Fibroblast of gingiva (primary cell): ENCODE measurements at places on chromosomes 1 and 21.

DNA sequence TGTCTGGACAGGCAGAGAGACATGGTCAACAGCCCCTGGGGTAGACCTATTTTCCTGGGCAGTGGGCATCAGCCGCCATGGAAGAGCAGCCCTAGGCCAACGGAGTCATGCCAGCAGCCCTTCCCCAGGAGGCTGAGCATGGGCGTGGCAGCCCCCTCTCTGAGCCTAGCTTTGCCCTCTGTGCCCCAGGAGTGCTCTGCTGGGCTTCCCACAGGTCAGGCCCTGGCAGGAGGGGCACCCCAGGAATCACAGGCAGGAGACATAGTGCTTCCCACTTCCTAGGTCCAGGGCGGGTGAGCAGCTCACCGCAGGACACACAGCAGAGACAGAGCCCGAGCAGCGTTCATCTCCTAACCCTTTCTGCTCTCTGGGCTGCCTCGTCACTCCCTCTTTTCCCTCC lies 132.8 kb downstream of the GLIS1 start:
- no peak for DNase-seq

DNA sequence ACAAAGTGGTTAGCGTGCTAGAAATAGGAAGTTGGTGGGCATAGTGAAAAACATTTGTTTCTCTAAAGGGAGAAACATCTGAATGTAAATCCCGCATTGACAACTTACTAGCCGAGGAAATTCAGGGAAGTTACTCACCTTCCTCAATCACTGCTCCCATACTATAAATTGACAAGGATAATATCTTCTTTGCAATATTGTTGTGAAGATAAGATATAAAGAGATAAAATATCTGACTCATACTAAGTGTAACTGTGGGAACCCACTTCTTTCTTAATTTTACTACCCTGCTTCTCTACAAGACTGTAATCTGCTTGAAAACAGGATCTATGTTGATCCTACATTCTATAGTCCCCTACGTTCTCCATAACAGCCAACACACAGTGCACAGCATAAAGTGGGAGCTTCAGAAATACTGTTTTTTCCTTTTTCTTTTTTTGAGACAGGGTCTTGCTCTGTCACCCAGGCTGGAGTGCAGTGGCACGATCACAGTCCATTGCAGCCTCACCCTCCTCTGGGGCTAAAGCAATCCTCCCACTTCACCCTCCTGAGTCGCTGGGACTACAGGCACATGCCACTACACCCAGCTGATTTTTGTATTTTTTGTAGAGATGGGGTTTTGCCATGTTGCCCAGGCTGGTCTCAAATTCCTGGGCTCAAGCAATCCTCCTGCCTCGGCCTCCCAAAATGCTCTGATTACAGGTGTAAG lies 57.4 kb upstream of the C1orf21 start:
- DNase-seq, result no peak

DNA sequence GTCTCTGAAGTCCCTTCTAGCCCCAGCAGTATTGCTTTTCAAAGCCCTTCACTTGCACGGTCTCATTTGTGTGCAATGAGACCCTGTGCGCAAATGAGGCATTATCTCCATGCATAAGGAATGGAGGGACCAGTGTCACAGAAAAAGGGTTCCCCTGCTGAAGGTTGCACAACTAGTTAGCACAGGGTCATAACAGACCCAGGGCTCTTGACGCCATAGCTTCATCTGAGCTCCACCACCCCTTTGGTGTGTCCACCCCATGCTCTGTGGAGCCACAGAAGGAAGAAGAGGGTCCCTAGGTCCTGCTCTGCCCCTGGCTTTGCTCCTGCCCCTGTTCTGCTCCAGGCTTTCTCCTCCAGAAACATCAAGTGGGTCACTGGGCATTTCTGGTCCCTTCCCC lies 12.6 kb downstream of the SH2D2A start:
- DNase-seq, result no peak

GRCh38 chr1:211932231-211932932 lies 101.8 kb upstream of the LPGAT1 start:
- DNase-seq, result no peak

DNA sequence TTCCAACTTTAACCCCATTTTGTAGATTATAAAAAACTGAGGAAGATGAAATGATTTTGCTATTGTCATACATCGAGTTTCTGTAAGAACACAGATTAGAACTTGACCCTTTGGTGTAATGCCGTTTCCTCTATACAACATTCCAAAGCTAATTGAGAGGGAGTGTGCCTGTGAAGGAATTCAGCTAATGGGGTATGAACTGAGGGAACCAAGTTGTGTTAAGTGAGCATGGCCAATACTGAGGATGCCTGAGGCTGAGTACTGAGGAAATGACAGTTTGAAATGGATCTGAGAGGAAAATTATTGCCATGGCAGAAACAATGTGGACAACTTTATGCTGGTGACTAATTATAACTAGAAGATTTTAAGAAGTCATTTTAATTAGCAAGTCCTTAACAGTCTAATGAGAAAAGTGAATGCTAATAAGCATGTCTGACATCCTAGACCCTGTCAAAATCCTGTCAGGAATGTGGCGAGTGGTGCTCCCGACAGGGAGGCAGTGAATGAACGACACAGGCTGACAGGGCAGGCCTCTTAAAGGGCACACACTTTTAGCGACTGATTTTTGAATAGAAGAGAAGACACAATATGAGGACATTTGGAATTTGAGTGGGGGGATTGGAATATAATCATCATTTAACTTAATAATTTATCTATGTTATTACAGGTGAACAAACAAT lies 262.5 kb downstream of the HLX start:
- DNase-seq, result no peak

GRCh38 chr1:1889090-1889750 lies 1.7 kb downstream of the GNB1 start:
- peak; percentile 30 for DNase-seq

GRCh38 chr1:78651241-78651640 lies 1.6 kb downstream of the IFI44 start:
- DNase-seq, result peak; percentile 18

DNA sequence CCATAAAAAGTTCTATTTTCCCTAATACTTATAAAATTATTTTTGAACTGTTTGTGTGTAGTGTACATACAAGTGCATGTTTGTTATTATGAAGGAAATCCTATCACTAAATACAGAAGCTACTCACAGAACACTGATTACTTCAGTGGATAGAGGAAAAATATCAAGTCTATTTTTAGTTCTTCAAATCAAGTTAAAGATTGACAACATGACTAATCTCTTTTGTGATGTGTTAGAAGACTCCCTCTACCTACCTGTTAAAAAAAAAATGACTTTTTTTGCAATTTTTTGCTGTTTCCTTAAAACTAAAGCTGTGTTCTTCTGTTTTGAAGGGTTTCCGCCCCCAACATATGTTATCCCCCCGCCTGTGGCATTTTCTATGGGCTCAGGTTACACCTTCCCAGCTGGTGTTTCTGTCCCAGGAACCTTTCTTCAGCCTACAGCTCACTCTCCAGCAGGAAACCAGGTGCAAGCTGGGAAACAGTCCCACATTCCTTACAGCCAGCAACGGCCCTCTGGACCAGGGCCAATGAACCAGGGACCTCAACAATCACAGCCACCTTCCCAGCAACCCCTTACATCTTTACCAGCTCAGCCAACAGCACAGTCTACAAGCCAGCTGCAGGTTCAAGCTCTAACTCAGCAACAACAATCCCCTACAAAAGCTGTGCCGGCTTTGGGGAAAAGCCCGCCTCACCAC lies 45.5 kb downstream of the NCF2 start:
- DNase-seq, result no peak

GRCh38 chr1:42913426-42914091 lies 45.1 kb downstream of the SLC2A1 start:
- peak; percentile 70 for DNase-seq

DNA sequence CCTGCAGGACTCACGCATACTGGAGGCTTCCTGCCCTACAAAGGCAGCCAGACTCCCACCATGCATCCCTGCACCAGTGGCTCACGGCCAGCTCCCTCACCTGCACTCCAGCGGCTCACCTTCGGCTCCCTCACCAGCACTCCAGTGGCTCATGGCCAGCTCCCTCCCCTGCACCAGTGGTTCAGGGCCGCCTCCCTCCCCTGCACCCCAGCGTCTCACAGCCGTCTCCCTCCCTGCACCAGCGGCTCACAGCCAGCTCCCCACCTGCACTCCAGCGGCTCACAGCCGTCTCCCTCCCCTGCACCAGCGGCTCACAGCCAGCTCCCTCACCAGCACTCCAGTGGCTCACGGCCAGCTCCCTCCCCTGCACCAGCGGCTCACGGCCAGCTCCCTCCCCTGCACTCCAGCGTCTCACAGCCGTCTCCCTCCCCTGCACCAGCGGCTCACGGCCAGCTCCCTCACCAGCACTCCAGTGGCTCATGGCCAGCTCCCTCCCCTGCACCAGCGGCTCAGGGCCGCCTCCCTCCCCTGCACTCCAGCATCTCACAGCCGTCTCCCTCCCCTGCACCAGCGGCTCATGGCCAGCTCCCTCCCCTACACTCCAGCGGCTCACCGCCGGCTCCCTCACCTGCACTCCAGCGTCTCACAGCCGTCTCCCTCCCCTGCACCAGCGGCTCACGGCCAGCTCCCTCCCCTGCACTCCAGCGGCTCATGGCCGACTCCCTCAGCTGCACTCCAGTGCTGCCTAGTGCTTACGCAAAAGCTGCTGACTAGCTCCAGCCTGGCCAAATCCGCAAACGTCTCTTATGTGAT lies 324.5 kb downstream of the NPHP4 start:
- DNase-seq, result no peak

DNA sequence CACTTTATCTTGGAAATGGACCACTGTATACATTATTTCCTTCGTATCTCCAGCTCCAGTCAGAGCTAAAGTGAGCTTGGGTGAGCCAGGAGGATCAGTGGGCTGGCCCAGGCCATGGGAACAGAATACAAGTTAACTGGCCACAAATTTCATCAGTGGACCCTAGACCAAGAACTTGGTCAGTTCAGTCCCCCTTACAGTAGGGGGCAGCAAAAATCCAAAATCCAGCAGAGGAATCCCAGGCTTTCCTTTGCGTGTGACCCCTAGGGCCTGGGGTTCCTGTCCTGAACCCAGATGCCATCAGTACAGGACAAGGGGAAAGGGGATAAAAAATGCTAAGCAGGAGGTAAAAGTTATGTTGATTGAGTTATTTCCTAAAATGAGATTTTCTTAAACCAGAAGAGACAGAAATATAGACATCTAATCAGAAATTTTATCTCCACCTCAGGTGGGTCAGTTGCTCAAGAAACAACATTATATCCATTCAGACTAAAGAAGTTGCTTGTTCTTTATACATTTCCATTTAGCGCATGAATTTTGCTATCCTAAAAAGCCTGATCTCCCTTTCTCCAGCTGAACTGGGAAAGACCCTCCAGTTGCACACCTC lies 24.1 kb upstream of the LCE5A start:
- no peak for DNase-seq

- DNase-seq, result no peak
Measured at GRCh38 chr21:31997191-31997590, 124.4 kb downstream of the HUNK start.

DNA sequence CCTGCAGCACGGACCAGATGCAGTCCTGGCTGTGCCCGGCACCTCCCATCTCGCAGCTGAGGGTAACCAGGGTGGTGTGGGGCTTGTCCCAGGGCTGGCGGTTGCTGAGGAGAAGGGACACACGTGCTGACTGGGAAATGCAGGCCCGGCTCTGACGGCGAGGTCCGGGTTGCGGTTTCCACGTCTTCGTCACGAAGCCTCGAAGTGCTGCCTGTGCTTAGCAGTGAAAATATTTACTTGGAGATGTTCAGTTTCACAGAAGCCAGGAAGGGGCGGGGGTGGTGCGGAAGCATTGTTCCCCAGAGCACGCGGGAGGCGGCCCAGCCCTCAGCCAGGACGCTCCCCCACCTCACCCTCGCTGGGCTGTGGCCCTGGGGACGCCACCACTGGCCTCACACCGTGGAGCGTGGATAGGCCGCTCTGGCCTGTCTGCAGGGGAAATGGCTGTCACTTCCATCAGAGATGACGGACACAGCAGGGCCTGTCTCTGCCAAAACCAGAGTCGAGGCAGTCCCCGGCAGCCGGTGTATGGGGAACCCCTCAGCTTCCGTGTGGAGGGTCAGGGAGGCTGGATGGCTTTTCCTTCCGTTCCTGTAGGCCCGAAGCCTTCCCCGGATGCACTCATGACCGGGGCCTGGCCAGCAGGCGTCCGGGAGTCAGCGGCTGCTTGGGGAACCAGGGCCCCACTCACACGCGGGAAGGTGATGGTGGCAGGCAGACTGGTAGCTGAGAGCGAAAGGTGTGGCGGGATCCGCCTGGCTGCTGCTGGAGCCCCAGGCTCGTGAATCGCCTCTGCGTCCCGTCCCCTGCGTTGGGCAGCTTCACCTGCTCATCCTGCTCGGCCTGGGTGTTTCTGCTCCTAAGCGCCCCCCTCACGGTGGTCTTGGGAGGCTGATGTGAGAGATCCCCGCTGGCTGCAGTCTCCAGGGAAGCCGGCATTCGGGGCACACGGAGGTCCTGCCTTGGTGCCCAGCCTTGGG lies 14.7 kb upstream of the POFUT2 start:
- no peak for DNase-seq

DNA sequence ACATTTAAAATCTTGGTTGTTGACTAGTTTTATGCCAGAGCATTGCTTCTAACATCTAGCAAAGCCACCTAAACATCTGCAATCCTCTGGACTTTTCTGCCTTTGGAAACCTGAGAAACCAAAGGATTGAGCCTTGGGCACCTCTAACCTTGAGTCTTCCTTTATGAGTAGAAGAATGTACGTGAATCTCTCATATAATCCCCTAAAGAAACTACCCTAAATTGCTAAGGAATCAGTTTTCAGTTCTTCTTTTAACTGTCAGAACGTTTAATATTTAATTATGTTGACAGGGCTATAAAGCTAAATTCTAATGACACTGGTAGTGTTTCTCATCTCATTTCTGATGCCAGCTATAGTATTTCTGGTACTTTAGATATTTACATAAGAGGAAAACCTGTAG lies 997.3 kb downstream of the AMY1C start:
- no peak for DNase-seq

- no peak for DNase-seq
Measured at GRCh38 chr21:14825514-14825974, 239.3 kb downstream of the NRIP1 start.

GRCh38 chr1:39575191-39576015 lies 1.2 kb downstream of the PABPC4 start:
- peak; percentile 50 for DNase-seq

- no peak for DNase-seq
Measured at GRCh38 chr1:932776-933602, 9.3 kb downstream of the SAMD11 start.

DNA sequence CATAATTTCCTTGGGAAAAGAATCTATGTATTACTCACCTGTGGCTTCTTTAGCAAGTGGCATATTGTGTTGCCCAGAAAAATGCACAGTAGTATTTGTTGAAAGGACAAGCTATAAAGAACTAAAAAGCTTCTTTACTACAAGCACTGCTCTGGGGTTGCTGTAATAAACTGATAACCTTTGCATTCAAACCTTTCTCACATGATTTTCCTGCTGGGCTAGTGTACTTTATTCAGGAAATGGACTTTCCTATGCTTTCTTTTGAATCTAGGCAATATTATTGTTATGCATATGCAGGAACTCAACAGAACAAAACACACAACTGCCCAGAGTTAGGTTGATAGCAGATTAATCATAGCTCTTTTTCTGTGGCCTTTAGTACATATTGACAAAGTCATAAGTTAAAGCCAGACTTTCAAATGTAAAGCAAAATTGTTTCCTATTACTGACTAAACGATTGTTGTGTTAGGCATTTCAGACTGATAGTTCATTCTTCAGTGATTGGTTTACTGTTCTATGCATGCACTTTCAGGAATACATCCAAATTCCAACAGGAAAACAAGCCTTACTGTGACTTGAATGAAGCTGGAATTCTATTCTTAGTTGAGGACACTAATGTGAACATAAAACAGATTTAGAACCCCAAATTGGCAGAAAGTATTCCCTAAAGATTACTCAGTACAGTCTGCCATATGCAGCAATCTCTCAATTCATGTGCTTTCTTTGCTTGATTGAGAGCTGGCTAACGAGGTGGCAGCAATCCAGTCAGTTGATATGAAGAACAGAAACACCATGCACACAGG lies 564.3 kb upstream of the NEGR1 start:
- no peak for DNase-seq
